DMS79 (cell line): ENCODE measurements at places on chromosomes 6 and 20.

DNA sequence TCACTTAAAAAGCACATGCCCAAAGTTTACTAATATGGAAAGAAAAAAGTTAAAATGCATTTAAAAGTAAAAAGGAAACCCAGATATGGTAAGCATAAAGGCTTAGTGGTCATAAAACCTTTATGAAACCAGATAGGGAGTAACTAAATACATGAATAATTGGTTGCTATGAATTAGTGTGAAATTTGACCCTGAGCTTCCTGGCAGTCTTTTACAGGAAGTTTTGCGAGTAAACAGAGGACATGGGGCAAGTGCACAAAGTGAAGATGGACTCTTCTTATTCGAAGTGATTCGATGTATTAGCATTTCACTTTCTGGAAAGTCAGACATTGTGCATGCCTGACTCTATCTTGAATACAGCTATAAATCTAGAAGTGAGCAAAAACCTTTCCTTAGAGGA, 90.9 kb upstream of the MLIP start:
- no peak for DNase-seq

- DNase-seq, result no peak
These were observed 78.0 kb upstream of the CENPW start for GRCh38 chr6:126261792-126262421.

DNA sequence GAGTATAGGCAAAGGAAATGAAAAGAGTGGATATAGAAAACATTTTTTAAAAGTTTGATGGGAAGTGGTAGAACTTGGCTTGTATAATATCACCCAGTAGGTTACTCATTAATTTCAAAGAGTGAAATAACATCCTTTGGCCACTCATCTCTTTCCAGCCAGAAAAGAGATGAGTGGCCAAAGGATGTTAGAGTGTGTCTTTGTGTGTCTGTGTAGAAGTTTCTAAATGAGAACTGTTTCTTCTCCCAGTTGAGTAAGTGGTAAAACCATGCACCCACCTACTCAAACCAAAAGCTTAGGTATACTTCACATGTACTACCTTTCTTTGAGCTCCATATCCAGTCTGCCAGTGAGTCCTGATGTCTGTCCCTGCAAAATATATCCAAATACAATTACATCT, 47.7 kb upstream of the TMEM244 start:
- no peak for DNase-seq

- DNase-seq, result no peak
These were observed 32.2 kb downstream of the OPRM1 start for GRCh38 chr6:154071236-154071635.

DNA sequence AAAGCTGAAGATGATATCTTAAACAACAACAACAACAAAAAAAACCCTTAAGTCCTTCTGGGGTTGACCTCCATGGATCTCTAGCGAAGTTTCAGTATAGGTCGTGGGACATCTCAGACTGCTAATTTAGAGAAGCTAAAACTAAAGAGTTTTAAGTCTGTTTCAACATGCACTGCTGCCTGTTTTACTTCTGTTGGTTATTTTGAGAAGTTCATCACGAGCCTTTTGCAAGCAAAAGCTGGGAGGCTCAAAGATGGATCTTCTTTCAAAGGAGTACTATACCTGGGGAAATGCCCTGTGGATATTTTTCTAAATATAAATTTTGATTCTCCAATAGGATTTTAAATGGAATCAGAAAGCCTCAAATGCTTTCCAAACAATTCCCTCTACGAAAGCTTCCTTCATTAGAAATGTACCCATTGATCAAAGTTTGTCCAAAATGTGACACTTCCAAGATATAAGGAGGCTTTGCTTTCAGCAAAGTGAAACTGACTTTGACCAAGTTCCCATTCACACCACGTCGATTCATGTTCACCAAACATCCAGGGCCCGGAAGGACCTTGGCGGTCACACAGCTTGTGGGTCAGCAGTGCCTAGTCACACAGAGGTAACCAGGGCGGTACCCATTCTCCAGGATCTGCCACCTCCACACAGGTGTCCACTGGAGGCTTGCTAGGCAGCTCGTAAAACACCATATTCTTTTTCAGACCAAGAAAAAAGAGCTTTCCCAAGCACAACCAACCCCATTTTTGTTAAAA, 94.7 kb upstream of the QKI start:
- no peak for DNase-seq
